ENCODE measurements at places on chromosomes 11 and 22.

GRCh38 chr11:110797453-110797852, 85.2 kb upstream of the ARHGAP20 start:
- DNase-seq: no peak

GRCh38 chr22:30265823-30266444, 717 bp downstream of the OSM start:
- DNase-seq: no peak

DNA sequence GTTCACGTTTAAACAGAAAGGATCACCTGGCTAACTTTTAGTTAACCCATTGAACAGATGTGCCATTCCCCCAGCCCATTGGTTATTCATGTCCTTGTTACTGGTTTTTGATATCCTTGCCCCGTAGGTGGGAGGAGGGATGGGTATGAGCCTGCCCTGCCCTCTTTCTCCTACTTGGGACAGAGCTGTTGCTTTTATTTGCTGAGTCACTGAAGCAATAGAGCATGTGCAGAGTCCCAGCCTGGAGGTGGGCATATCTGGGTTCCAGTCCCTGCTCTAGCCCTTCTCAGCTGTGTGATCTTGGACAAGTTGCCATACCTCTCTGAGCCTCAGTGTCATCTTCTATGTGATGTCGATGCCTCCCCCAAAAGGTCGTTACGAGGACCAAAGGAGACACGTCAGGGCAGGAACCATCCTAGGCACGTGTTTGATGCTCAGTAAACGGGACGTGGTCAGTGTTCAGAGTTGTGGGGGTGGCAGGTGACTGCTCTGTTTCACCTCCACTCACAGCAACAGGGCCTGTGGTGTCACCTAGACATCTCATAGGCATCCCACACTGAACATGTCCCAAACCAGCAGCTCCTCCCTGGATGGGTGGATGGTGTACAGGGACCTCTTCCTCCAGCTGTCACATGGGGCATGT, 61.0 kb downstream of the BMAL1 start:
- peak; percentile 23 for DNase-seq

DNA sequence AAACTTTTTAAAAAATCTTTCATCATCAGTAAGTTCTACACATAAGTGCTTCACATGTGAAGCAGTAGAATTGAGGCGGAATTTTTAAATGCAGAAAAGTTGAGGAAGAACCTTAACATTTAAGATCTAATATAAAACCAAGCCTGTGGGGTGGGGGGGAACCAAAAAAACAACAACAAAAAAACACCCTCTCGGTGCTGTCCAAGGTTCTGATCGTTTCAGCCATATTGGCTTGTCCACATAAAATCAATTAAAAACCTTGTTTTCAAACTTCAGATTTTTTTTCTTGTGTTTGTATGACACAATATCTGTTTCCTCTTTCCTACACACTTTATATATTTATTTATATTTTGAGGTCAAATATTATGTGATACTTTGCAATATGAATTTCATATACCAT, 130.0 kb downstream of the WNT7B start:
- DNase-seq: no peak

- DNase-seq: no peak
Measured at GRCh38 chr11:2652333-2653197, 47.2 kb downstream of the KCNQ1OT1 start.

DNA sequence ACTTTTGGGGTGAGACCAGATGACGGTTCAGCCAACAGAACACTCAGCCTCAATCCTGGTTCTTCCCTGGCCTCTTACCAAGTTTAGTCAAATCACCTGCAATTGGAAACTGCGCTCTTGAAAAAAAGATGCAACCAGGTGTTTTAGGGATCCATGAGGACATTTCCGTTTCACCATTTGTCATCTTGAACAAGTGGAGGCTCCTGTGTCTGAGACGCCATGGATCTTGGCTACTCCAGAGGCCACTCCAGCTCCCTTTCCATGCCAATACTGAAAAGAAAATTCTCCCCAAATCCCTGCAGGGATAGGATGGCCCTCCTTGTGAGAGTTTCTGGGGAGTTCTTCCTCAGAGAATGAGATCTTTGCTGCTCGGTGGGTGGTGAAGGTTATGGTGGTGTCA, 27.7 kb downstream of the LRRC74B start:
- DNase-seq: no peak

DNA sequence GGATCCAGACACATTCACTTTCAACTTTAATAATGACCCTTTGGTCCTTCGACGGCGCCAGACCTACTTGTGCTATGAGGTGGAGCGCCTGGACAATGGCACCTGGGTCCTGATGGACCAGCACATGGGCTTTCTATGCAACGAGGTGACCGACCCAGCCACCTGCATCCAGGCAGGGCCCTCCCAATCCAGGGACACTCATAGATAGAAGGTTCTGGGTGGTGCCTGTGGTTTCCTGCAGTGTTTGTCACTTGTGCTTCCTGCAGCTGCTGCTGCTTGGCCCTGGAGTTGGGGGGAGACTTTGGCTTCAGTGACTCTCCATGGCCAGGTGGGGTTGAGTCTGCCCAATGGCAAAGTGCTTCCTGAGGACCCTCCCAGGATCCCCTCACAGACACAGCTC, 7.3 kb downstream of the APOBEC3B start:
- no peak for DNase-seq

Measured in lung microvascular endothelial cell (primary cell).